ENCODE measurements at places on chromosomes 4 and X. TPM values are rescaled to one million over a fixed set of nuclear protein-coding genes. Genes with fewer than 3 reads are reported as not detected.

The COL4A6 gene
- polyA plus RNA-seq: 0.75 TPM

The SUPT20HL2 gene
- not detected for polyA plus RNA-seq

The GPR82 gene
- 0.20 TPM for polyA plus RNA-seq

The EXOC1L gene
- polyA plus RNA-seq: not detected

GRCh38 chr4:149531861-149532260 lies 283.8 kb downstream of the IQCM start:
- H3K4me1 ChIP-seq: no peaks in the 10 kb centered on the region
- H3K4me3 ChIP-seq: no peak overlapping the region
- no peak overlapping the region for H3K27ac ChIP-seq
- DNase-seq: no peak
- H3K27me3 ChIP-seq: no peaks in the 10 kb centered on the region

DNA sequence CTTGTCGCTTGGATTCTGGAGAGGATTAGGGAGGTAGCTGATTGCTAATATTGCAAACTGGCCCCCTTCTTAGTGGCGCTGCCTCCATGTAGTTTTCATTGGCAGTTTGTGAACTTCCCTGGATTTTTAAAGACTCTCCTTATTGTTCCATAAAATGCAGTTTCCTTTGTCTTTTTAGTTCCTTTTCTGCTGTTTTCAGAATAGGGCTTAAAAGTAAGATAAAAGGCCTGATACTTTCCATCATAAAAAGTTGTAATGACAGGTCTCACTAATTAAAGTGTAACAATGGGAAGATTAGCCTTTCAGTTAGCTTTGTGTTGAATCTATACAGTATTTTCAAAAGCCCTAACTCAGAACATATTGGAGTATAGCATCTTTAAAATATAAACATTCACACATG lies 21.2 kb downstream of the ZIC3 start:
- DNase-seq: no peak
- no peak overlapping the region for H3K4me3 ChIP-seq
- H3K36me3 ChIP-seq: no peaks in the 10 kb centered on the region

GRCh38 chrX:9231491-9231890 lies 197.6 kb upstream of the FAM9B start:
- H3K4me1 ChIP-seq: no peaks in the 10 kb centered on the region
- DNase-seq: no peak
- no peak overlapping the region for H3K4me3 ChIP-seq
- H3K27me3 ChIP-seq: no peaks in the 10 kb centered on the region
- H3K27ac ChIP-seq: no peak overlapping the region

- no peaks in the 10 kb centered on the region for H3K27me3 ChIP-seq
- no peak for DNase-seq
- no peaks in the 10 kb centered on the region for H3K36me3 ChIP-seq
- peaks cover 3% of the 10 kb centered on the region for H3K4me1 ChIP-seq
- no peak overlapping the region for H3K4me3 ChIP-seq
- H3K27ac ChIP-seq: no peak overlapping the region
These were observed 254.5 kb upstream of the PPARGC1A start for GRCh38 chr4:24144381-24144780.

GRCh38 chr4:39255266-39255665 lies 72.9 kb downstream of the WDR19 start:
- no peaks in the 10 kb centered on the region for H3K36me3 ChIP-seq
- no peaks in the 10 kb centered on the region for H3K27me3 ChIP-seq
- H3K4me3 ChIP-seq: no peak overlapping the region
- peak overlapping the region; percentile 67 for H3K27ac ChIP-seq

GRCh38 chr4:149741186-149741831 lies 74.3 kb downstream of the IQCM start:
- H3K27me3 ChIP-seq: no peaks in the 10 kb centered on the region
- H3K4me1 ChIP-seq: no peaks in the 10 kb centered on the region
- H3K4me3 ChIP-seq: no peak overlapping the region
- no peak overlapping the region for H3K27ac ChIP-seq
- no peaks in the 10 kb centered on the region for H3K36me3 ChIP-seq

DNA sequence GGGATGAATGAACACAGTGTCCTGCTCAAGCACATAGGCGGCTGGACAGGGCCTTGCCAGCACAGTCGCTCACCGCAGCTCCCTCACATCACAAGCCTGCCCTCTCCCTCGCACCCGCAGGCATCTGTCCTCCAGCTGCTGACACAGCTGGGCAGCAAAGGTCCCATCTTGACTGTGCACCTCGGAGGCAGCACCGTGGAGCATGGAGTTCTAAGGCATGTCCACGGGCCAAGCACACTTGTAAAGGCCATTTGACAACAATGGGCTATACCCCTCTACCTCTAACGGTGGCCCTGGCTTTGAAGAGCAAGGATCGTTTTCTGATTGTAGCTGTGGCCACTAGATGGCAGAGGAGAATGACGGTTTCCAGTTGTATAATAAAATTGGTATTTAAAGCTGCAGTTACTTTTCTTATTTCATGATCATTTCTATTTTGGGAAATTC lies 53.8 kb downstream of the APLN start:
- no peak for DNase-seq
- no peak overlapping the region for H3K27ac ChIP-seq
- no peaks in the 10 kb centered on the region for H3K4me1 ChIP-seq

DNA sequence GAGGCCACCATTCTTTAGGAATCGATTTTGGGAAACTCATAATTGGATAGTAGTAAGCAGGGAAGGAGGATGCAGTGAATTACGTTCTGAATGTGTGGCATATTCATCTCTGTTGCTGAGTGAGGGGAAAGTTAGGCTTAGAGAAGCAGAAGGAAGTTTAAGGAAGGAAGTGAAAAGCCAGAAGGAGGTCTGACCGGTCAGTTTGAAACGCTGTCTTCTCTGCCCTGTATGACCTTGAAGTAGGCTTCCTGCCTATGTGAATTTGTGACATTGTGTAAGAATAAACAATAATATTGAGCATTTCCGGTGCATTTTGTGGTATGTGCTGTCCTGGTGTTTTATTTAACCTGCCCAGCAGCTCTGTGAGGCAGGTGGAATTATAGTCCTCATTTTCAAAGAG lies 67.3 kb downstream of the PDLIM5 start:
- no peaks in the 10 kb centered on the region for H3K27me3 ChIP-seq
- peaks cover 2% of the 10 kb centered on the region for H3K36me3 ChIP-seq
- no peak for DNase-seq
- H3K4me1 ChIP-seq: peaks cover 2% of the 10 kb centered on the region

GRCh38 chrX:131704136-131704695 lies 160.3 kb downstream of the OR13H1 start:
- H3K27me3 ChIP-seq: no peaks in the 10 kb centered on the region
- H3K36me3 ChIP-seq: no peaks in the 10 kb centered on the region
- peak overlapping the region; percentile 22 for H3K4me3 ChIP-seq
- DNase-seq: peak; percentile 93
- H3K27ac ChIP-seq: no peak overlapping the region

DNA sequence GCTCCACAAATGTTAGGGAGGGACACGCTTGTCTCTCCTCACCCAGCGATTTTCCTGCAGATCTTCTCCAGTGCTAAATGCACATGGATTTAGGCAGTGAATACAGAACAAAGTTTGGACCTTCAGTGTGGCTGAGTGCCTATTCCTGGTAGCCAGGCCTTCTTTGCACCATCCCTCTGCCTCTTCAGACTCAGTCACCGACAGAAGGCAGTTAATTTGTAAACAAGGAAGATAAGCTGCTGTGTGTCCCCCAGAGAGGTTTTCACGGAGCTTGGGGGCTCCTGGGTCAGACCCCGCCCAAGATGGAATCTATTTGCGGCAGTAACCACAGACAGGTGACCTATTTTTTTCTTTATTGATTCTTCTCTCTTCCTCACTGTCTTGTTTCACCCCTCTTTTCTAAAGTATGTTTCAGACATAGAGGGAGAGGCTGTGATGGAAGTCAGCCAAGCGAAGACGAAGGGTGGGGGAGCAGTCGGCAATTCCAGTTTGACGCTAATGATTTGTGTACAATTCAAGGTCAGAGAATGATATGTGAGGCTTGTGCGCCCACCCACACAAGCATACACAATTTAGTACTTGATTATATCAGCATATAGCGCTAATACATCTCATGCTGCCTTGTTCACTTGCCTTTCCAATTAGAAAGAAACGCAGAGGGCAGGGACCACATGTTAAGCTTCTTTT lies 200.8 kb downstream of the MGST2 start:
- no peak overlapping the region for H3K4me3 ChIP-seq
- H3K27ac ChIP-seq: no peak overlapping the region
- no peaks in the 10 kb centered on the region for H3K36me3 ChIP-seq
- H3K4me1 ChIP-seq: no peaks in the 10 kb centered on the region
- no peaks in the 10 kb centered on the region for H3K27me3 ChIP-seq
